WTC11 (cell line): ENCODE measurements at places on chromosomes 7 and 10. TPM values are rescaled to one million over a fixed set of nuclear protein-coding genes. Genes with fewer than 3 reads are reported as not detected.

DNA sequence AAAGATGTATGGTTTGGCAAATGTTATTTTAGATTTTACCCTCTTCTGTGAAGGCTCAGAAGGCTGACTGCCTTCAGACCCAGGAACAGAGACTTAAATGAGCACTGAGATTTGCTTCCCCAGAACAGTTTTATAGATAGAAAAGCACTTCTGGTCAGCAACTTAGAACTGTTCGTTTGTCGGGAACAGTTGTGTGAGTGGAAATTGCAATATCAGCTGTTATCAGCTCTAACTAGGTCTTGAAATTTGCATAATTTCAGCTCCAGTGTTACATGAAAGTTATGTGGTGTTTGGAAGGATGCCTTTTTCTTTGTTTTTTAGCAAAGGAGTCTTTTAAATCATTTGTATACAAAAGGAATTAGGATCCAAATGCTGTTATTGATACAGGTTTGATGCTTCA, 83.8 kb upstream of the MXI1 start:
- DNase-seq = no peak

GRCh38 chr10:6598679-6599078, 18.6 kb upstream of the PRKCQ start:
- DNase-seq = no peak

- no peak for DNase-seq
These were observed 441.8 kb upstream of the AKR1E2 start for GRCh38 chr10:4384245-4384644.

DNA sequence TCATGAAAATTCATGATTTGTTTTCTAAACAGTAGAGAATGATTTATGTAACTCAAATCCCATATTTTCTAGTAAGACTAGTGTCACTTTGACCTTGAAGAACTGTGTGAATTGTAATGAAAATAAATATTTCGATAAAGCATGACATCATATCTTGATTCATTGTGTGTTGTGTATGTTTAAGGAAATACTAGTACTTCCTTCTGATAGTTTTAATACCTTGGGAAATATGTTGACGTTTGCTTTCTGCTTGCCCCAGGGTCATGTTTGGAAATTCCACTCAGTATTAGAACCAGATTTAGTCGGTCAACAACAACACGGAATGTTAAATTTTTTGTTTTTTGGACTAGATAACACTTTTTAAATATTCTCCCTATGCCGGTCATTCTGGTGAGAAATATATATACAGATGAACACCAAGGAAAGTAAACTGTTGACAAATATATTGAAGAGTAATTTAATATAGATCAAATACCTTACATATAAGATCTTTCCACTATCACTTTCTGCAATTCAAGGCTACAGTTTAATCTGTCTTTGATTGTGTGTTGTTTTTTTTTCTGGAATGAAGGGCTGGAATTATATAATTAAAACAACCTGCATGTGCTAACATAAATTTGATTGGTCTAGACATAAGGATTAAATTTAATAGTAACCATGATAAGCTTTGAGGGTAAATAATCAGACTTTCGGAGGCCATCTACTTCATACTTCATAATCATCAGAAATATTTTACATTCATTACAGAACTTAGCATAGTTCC, 126.2 kb downstream of the MDFIC start:
- DNase-seq = no peak

DNA sequence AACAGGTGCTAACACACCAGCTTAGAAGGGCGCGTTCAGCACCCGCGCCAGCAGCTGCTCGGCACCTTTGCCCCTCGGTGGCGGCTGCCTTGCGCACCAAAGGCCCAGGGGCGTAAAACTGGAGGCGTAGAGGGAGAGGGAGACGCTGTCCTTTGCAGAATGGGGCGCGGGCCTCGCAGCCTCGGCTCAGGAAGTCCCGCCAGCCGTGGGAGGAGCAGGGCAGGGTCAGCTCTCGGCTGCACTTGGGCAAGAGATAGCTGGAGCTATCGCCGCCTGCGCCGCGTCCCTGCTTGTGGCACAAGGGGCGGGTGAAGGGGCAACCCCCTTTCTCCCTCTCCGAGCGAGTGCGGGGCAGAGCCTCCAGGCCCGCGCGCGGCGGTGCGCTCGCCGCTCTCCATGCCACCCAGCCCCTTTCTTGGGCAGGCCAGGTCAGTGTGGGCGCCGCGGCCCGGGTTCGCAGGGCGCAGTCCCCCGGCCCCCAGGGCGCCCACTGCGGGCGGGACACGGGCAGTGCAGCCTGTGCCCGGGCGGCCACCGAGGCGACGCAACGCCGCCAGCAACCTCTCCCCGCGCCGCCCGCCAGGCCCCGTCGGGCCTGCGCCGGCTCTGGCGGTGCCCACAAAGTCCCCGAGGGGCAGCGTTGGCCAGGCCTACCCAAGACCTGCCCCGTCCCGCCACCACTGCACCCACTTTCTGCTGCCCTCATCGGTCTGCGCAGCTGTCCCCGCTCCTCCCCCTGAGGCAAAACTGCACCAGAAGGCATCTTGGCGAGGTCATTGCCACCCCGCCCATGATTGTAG, 4.1 kb downstream of the NEUROD6 start:
- DNase-seq = peak; percentile 66

GRCh38 chr7:34373940-34374339, 284.1 kb upstream of the NPSR1 start:
- DNase-seq = no peak

Gene ST8SIA6
- total RNA-seq = 1.9 to 3.5 TPM (median 2.7 TPM) in 3 replicates

Gene KLF14
- not detected in 3 replicates for total RNA-seq

- no peak for DNase-seq
These were observed 38.3 kb downstream of the LRRC18 start for GRCh38 chr10:48901319-48901718.

- DNase-seq = no peak
These were observed 336.8 kb downstream of the CCSER2 start for GRCh38 chr10:84665211-84665610.

Gene RAPGEF5
- total RNA-seq = 9.9 to 12.3 TPM (median 10.3 TPM) in 3 replicates

- no peak for DNase-seq
These were observed 57.4 kb downstream of the ZNF783 start for GRCh38 chr7:149319376-149319775.

Gene NKX2-3
- total RNA-seq = not detected in 3 replicates

GRCh38 chr7:80847895-80848294, 71.0 kb downstream of the SEMA3C start:
- DNase-seq = no peak

DNA sequence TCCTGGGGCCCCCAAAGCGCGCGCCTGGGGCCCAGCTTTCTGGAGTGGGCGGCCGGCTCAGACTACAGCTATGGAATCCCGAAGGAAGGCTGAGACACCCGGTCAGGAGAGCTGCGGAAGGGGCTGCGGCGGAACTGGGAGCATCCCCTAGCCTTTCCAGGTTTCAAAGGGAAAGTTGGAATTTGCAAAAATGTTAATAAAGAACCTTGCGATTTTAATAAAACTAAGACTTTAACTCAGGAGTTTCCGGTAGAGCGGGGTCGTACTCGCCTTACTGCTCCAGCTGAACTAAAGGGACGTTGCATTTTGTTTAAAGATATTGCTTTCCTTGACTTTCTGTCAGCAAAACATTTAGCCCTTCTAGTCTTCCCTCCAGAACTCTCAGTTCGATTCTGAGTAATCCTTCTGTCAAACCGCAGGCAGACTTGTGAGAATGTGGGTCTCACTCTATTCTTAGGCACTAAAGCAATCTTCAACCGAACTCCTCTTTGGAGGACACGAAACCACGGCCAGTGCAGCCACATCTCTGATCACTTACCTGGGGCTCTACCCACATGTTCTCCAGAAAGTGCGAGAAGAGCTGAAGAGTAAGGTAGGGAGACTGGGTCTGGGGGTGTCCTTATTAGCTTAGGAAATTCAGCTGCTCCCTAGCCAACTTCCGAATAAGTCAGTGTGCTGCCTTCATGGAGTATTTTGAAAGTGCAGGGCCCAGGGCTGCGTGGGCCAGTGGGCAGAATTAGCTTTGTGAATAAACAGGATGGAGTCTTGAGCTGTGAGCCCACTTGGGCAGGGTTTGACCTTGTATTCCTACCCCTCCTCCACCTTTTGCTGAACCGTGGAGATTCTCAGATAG, 1.9 kb downstream of the CYP26A1 start:
- DNase-seq = no peak

Gene WAPL
- total RNA-seq = 41.7 to 48.0 TPM (median 41.8 TPM) in 3 replicates

DNA sequence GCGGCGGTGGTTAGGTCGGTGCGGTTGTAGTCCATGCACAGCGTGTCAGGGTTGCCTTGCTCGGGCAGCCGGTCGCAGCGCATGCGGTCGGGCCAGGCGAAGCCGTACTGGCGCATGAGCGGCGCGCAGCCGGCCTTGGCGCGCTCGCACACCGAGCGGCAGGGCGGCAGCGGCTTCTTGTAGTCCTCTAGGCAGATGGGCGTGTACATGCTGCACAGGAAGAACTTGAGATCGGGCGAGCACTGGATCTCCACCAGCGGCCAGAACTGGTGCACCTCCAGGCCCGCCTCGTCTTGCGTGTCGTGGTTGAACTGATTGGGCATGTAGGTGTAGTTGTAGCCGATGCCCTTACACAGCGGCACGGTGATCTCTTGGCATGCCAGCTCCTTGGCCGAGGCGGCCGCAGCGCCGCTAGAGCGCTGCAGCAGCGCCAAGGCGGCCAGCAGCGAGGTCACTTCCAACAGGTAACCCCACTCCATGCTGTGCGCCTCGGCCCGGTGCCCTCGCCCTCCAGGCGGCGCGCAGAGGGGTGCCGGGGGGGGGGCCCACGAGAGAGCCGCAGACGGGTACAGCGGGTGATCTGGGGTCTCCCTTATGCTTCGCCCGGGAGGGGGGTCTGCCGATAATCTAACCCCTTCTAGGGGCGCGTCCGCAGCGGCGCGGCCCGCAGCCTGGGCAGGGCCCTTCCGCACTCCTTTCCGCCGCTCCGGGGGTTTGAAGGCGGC, 983 bp downstream of the FZD8 start:
- DNase-seq = peak; percentile 71

- DNase-seq = no peak
These were observed 65.2 kb upstream of the TM9SF3 start for GRCh38 chr10:96651998-96652431.

DNA sequence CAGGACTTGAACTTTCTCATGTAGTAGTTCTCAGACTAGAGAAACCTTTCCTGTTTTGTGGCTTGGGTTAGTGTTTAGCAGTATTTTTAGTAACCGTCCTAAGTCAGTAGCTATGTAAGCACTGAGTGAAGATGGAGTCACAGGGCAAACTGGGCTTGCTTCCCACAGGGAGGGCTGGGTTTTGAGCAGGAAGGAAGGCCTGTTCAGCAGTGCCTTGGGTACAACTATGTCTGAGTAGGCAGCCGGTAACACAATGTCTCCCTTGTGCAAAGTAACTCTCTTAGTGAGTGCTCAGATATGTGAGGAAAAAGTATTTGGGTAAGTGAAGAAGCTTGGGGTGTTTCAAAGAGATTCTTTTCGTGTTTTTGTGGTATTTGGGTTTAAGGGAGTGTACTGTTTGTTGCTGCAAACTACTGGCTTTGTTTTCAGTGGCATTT, 96.4 kb downstream of the CCSER2 start:
- peak; percentile 14 for DNase-seq

Gene PDAP1
- 157 to 177 TPM (median 160 TPM) in 3 replicates for total RNA-seq

DNA sequence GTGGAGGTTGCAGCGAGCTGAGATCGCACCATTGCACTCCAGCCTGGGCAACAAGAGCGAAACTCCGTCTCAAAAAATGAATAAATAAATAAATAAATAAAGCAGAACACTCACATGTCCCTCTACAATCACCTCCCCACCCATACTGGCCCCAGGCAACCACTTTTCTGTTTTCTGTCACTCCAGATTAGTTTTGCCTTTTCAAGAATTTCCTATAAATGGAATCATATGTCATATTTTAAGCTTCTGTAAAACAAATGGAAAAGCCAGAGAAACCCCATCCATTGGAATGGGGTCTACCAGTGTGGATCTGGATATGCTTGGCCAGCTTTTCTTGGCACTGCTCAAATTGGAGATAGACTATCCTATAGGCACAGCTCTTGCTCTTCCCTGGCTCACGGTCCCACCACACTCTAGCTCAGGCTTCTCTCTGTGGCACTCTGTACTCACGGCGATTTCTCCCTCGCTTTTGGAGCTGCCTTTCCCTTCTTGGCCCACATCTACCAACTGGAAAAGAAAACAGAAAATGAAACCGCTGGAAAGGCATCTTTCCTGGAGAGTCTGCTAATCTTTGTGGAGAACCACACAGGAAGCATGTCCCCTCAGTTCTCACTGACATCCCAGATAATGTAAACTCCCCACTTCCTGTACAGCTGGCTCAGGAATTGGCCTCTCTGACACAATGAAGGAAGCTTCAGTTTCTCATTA, 210.1 kb downstream of the JCAD start:
- DNase-seq = no peak

DNA sequence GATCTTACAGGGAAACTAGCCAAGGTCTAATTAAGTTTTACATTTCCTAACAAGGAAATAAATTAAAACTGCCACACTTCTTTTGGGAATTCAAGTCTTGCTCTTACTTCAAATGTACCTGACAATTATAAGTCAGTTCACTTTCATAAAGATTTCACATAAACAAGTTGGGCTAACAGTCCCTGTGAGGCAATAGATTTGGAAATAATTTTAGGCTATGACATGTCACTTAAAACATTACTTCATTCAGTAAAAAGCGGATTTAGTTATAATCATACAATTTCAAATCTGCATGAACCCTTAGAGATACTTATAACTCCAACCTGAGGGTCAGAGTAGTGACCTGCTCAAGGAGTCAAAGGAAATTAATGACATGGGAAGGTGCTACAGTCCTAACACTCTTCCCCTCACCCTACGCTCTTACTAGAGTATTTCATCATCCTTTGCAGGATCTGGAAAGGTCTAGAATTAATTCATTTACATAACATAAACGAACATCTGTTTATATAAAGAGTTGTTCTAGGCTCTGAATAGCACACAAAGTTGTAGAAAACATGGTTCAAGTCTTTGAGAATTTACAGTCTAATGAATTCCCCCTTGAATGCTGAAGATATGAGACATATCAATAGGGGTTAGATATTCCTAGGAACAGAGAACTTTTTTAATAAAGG, 32.3 kb upstream of the DNAJB12 start:
- DNase-seq = no peak

Gene SPDYE16
- not detected in 3 replicates for total RNA-seq

DNA sequence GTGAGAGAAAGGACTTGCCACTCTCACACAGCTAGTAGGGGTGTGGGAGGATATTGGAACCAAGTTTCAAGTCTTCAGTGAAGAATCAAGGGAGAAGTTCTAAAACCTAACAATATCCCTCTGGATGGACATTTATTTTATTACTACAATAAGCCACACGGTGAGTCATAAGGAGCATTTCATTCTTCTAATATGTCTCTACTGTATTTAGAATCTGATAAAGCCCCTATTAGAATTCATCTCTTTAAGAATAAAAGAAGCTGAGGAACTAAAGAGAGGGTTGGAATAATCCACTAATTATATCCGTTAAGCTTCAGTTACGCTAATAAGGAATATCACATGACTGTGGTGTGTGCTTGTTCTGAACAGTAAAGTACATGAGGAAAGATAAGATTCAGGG, 40.9 kb upstream of the ATRNL1 start:
- no peak for DNase-seq

Gene SPDYE1
- 0.07 TPM in 1 of 3 replicates, not detected in the others for total RNA-seq

Gene GRM3
- total RNA-seq = 0.87 to 1.5 TPM (median 0.94 TPM) in 3 replicates

GRCh38 chr10:451021-451471, 238.4 kb downstream of the DIP2C start:
- DNase-seq = no peak

- DNase-seq = peak; percentile 92
These were observed 5.3 kb upstream of the PRKRIP1 start for GRCh38 chr7:102390697-102391484.
